ENCODE measurements at places on chromosomes 1 and 21. TPM values are rescaled to one million over a fixed set of nuclear protein-coding genes. Genes with fewer than 3 reads are reported as not detected.

The TLCD4 gene
- polyA plus RNA-seq: 1.1 TPM

The GIPC2 gene
- polyA plus RNA-seq: not detected

The LENEP gene
- not detected for polyA plus RNA-seq

DNA sequence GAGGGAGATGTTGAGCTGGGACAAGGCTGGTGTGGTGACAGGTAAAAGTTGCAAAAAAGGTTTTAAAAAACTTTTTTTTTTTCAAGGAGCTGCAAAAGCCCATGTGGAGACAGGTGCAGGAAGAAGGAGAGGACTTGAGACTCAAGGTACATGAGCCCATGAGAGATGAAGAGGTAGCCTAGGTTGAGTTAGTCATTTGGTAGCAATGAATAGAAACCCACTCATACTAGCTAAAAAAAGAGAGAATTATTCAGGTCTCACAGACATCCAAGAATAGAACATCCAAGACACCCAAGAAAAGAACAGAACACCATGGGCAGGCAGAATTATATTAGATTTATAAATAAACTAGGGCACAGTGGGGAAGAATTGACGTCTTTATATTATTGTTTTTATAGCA, 65.1 kb downstream of the PCP4 start:
- DNase-seq: no peak
- no peaks in the 10 kb centered on the region for H3K36me3 ChIP-seq
- no peaks in the 10 kb centered on the region for H3K27me3 ChIP-seq
- no peaks in the 10 kb centered on the region for H3K4me1 ChIP-seq
- no peak overlapping the region for H3K27ac ChIP-seq

DNA sequence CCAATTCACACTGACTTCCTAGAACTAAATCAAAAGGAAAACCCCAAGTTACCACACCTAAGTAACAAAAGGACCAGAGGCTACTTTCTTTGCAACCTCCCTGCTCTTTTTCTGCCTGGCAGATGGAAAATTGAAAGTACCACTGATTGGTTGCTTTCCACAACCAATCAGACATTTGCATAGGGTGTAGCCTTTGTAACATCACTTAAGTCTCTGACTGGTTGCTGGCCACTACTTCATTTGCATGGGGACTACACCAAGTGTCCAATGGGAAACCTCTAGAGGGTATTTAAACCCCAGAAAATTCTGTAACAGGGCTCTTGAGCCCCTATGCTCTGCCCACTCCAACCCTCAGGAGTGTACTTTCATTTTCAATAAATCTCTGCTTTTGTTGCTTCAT, 365.0 kb downstream of the LTN1 start:
- no peak for DNase-seq
- no peak overlapping the region for H3K4me3 ChIP-seq
- H3K27ac ChIP-seq: no peak overlapping the region
- peaks cover 4% of the 10 kb centered on the region for H3K36me3 ChIP-seq

- H3K27ac ChIP-seq: no peak overlapping the region
- DNase-seq: no peak
- H3K27me3 ChIP-seq: no peaks in the 10 kb centered on the region
These were observed 279.5 kb downstream of the ZNF326 start for GRCh38 chr1:90274376-90274775.

GRCh38 chr1:229784834-229785233, 158.8 kb downstream of the URB2 start:
- H3K4me3 ChIP-seq: no peak overlapping the region
- H3K36me3 ChIP-seq: no peaks in the 10 kb centered on the region
- no peak for DNase-seq
- peaks cover 1% of the 10 kb centered on the region for H3K4me1 ChIP-seq
- H3K27ac ChIP-seq: no peak overlapping the region

DNA sequence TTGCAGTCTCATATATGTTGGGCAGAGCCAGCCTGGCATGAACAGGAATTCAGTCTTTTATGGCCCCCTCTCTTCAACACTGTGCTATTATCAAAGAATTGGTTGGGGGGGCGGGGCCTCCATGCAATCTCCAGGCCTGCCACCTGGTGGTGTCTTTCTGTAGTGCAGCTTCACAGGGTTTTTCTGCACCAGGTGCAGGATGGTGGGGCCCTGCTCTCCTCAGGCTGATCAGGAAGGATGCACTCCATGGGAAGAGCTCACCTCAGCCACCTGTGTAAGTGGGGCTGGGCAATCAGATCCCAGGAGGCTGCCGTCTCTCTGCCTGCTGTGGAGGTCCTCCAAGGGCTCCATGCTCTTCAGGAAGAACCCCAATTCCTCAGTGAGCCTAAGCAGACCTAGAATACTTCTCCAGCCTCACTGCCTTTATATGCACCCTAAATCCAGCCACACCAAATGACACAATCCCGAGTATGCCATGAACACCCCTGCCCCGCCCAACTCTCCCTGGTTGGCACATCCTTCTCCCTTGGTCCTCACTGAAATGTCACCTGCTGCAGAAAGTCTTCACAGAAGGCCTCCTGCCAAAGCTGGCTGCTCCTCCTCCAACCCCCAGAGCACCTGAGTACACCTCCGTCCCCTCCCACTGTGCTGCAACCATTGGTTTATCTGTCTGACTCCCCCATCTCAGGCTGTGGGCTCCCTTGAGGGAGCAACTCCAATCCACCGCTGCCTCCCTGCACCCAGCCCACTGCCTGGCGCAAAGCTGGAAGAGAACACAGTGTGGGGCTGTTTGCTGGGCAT, 16.5 kb downstream of the STK40 start:
- no peaks in the 10 kb centered on the region for H3K27me3 ChIP-seq
- no peak overlapping the region for H3K4me3 ChIP-seq
- peaks cover 74% of the 10 kb centered on the region for H3K4me1 ChIP-seq

GRCh38 chr1:227315629-227316346, 2.5 kb downstream of the CDC42BPA start:
- peaks cover 9% of the 10 kb centered on the region for H3K4me1 ChIP-seq
- no peak for DNase-seq
- peaks cover 43% of the 10 kb centered on the region for H3K27me3 ChIP-seq

DNA sequence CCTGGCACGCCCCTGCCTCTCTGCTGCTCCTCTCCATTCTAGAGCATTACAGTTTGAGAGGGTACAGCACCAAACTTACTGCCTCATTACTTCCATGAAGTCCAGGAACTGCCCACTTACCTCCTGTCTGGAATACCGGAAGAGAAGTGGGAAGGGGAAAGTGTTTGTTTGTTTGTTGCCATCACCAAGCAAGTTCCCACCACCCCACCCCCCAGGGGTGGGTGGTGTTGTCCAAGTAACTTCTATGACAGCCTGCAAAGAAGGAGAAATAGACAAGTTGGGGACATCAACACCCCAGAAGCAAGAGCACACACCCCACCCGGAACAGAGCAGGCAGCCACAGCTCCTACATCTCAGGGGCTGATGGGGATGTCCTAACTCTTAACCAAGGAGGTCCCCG, 18.0 kb downstream of the OPTC start:
- H3K27ac ChIP-seq: no peak overlapping the region
- H3K27me3 ChIP-seq: peaks cover 8% of the 10 kb centered on the region
- no peak for DNase-seq
- H3K4me1 ChIP-seq: peaks cover 9% of the 10 kb centered on the region

- peaks cover 24% of the 10 kb centered on the region for H3K27me3 ChIP-seq
- no peak overlapping the region for H3K27ac ChIP-seq
- H3K36me3 ChIP-seq: no peaks in the 10 kb centered on the region
- no peak overlapping the region for H3K4me3 ChIP-seq
- DNase-seq: no peak
These were observed 66.6 kb downstream of the MAP3K21 start for GRCh38 chr1:233393926-233394680.
